ENCODE measurements at places on chromosomes 7 and 10.

DNA sequence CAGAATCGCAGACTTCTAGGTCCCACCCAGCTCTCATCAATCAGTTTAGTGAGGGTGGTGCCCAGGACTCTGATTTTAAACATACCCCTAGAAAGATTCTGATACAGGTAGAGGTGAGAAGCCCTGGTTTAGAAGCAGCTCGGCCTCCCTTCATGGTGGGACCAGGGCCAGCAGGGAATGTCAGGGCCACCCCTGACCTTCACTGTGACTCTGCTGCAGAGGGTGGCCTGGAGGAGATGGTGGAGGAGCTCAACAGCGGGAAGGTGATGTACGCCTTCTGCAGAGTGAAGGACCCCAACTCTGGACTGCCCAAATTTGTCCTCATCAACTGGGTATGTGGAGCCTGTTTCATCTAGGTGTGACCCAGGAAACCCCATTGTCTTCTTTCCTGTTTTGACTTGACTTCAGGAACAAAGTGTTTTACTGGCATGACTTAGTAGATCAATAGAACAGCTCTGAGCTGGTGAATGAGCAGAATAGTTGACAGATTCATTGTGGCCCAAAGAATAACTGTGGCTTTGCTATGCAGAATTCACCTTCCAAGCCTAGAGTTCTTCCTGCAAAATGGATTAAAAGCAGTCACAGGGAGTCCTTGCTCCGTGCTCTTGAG is 7.2 kb downstream of the DBNL start:
- no peak for DNase-seq

DNA sequence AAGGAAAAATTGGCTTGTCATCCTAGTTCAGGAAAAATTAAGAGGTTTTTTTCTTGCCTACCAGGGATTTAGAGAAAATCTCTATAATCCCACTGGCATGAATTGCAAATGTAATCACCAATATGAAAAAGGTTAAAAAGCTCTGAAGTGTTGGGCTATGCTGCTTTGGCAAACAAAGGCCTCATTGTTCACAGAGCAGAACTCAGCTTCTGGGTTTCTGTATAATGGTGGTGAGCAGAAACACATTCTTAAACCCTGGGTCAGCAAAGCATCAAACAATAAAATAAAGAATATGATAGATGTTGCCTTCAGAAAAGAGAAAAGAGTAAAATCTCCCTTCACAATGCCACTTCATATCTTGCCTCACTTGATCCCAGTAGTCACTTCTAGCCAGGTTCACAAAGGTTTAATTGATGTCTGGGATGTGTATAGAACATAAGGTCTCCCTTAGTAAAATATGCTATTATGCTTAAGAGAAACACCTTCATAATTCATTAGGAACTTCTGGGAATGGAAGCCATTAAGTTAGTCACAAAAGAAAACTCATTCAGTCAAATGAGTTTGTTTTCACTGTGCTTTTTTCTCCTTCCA is 1255.5 kb upstream of the PHF14 start:
- no peak for DNase-seq

DNA sequence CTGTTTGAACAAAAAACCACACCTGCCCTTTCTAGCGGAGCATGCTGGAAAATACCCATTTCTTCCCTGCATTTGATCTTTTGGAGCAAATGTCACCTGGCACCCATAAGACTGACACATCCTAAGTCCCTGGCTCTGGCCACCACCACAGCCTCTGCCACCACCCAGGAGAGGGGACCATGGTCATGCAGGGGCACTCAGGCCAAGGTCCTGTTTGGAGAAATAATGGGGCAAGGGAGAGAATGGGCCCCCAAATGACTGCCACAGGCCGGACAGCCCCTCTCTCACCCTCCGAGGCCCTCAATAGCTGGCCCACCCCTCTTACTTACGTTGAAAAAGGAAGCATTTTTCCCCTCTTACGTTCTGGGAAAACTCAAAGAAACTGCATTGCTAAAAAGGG is 35.4 kb downstream of the RGS10 start:
- DNase-seq: no peak

DNA sequence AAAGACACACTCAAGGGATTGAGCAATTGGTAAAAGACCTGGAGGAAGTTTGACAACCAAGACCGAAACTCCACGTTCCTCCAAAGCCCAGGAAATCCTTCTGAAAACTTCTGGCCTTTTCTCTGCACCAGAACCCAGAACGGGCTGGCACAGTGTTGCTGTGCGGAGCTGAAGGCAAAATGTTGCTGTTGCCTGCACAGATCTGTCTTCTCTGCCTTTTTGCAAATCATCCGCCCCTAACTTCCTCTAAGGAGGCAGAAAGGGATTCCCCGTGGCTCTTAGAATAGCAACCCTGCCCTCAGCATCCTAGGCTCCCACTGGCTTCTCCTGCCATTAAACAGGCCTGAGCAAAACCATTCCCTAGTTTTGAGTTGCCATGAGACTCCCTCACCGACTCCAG is 44.9 kb downstream of the FIGNL1 start:
- DNase-seq: no peak

DNA sequence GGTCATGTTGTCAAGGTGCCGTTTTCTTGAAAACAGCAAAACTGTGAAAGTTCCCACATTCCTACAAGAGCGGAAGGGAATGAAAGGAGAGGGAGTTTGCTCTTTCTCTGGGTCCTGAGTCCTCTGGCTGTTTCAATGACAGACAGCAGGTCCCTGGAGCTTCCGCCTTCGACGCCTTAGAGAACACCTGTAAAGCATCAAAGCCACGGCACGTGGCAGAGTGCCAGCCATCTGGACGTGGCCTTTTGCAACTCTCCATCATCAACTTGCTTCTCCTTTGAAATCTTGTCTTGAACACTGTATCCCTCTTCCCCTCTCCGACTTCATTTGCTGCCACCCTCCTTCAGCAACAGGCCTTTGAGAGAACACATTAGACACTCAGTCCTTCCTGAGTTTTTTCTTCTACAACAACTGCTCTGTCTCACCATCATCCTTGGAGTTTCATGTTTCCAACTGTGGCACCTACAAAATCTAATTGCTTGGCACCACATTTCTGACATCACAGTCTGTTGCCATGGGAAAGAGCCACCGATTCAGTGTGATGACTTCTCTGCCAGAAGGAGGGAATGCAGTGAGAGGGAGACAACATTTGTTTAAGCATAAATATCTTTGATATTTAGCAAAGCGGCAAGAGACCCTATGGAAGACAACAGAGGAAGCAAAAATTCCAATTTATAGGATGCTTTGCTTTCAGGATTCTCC is 204.9 kb upstream of the PTER start:
- DNase-seq: no peak

DNA sequence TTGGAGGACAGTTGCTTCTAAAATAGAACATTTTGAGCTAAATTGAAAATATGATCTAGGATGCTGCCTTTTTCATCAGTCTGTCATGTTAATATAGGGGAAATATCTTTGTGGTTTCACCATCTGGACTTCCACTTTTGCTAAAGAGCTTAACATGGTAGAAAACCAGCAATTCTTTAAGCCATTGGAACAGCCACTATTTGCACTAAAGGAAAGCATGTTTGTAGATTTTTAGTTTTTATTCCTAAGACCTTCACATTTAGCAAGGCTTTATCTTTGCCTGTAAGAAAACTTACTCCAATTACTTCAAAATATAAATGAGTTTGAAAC is 291.0 kb downstream of the RNLS start:
- DNase-seq: no peak

DNA sequence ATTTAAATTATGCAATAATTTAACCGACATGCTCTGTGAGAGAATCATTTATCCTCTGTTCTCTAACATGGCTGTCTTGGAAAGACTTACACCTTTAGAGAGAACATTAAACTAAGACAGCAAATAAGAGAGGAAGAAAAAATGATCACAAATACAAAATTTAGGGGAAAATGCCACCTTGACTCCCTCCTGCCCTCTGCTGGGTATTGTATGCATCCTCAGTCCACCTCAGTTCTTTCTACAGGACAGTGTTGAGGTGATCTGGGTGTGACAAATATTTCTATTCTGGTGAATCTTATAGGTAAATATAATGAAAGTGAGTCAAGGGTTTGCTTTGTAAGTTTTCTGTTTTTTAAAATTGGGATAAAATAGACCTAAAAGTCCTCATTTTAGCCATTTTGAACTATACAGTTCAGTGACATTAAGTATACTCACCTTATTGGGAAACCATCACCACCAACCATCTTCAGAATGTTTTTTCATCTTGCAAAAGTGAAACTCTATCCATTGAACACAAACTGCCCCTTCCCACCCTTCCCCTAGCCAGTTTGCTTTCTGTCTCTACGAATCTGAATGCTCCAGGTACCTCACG is 61.5 kb upstream of the ELMO1 start:
- no peak for DNase-seq

- DNase-seq: no peak
Measured at GRCh38 chr7:98163704-98164494, 47.3 kb upstream of the BHLHA15 start.

DNA sequence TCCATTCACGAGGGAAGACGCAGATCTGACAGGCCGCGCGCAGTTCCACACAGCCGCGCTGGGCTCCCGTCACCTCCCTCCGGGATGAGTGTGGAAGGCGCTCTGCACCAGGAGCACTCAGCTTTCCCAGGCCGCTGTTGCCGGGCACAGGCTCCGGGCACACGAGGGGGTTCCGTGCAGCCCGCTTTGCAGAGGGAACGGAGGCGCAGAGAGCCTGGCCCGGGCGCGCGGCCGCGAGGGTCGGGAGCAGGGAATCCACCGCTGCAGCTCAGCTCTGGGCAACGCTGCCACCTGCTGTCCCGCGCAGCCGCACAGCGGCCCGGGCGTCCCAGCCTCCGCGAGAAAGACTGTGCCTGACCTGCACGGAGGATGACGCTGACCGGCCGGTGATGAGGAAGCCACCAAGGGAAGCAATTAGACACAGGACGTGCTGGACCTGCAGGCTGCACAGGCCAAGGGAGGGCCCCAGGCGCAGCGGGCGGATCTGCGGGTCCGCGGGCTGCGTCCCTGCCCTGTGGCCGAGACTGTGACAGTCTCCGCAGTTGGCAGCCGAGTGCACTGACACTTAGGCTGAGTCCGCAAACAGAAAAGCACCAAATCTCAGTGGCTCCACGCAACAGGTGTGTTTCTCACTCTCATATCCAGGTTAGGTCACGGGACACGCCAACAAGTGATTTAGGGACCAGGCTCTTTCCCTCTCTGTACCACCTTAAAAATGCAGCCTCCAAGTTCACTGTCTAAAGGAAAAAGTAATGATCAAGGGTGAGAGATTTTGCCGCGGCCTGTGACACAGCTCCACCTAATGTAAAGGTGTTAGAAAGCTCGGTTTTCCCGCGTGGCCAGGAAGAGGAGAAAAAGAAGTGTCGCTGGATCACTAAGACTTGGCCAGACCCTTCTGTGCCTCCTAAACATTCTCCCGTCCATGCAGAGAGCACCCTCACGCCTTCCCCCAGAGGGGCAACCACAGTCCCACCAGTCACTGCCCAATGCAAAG is 94.5 kb downstream of the SEC61G start:
- peak; percentile 44 for DNase-seq

DNA sequence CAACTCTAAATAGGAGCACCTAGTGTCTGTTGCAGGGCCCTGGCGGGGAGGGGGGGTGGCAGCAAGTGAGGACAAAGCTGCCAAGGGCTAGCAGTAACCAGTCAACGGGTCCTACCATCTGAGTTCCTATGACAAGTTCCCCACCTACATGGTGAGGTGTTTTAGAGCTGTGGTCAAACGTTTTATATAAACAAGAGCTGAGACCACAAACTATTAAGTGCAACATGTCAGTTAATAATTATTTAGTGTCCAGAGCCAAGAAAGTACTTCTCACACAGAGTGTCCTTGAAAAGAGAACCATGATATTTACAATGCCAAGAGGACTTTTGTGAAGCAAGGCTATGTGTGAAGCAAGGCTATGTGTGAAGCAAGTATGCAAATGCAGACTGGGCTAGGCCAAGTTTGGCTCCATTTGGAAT is 434.7 kb downstream of the TNS3 start:
- no peak for DNase-seq

GRCh38 chr10:34433241-34434076 is 381.6 kb downstream of the PARD3 start:
- no peak for DNase-seq

- DNase-seq: peak; percentile 49
Measured at GRCh38 chr10:119029613-119030420, at the start of gene NANOS1. Gene NANOS1, plus strand, starts transcription at chr10:119029714. Its CDS starts 88 bp downstream, at chr10:119029802.

DNA sequence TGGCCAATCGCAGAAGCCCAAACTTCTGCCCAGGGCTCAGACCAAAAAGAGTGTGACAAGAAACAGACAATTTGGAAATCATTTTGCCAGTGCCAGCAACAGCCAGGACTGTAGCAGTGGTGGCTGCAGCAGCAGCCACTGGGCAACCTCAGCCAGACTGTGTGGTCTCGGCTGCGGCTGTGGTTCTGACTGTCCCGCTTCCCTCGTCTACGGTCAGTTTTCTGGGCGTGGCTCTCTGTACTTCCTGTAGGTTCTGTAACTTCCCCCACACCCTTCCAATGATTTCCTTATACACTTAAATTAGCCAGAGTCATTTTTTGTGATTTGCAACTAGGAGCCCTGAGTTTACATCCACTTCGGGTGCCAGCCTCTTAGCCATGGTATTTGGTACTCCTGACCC is 39.9 kb downstream of the CYTH3 start:
- DNase-seq: no peak

- DNase-seq: peak; percentile 57
Measured at GRCh38 chr7:131945313-131945911, 389.0 kb upstream of the PODXL start.

DNA sequence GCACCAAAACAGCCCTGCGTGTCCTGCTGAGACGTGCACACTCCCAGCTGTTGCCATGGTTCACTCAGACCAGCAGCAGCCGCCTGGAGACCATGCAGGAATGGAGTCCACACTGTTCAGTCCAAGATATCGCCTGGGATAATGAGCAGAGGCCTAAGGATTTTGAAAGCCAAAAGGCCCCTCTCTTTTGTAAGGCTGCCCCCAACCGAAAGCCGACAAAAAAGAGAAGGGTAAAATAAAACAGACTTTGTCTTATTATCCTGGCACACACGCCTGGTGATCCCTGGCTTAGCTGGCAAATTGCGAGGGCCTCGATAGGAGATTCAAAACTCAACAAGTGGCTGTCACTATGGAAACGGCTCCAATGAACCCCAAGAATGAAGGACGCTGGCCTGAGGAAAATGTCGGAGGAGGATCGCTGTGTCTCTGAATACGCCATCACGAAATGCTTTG is 263.6 kb downstream of the SKIDA1 start:
- DNase-seq: no peak

DNA sequence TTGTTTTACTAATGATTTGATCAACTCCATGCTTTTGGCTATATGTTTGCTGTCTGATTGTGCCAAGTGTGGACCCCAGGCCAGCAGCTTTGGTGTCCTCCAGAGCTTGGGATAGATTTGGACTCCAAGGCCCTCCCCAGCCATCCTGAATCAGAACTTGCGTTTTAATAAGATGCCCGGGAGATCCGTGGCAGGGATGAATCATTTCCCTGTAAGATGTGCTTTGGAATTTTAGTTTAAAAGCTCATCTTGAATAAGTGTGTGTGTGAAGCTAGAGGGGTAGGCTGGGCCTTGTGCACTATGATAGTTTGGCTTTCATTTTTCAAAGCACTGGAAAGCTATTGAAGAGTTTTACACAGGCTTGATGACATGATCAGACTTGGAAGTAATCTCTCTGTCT is 66.2 kb upstream of the SDK1 start:
- DNase-seq: no peak

- DNase-seq: no peak
Measured at GRCh38 chr7:21243265-21243664, 184.6 kb upstream of the SP4 start.

Measured in liver (tissue), 10 donors.